PC-9 (cell line): ENCODE measurements at places on chromosomes 13 and 19.

DNA sequence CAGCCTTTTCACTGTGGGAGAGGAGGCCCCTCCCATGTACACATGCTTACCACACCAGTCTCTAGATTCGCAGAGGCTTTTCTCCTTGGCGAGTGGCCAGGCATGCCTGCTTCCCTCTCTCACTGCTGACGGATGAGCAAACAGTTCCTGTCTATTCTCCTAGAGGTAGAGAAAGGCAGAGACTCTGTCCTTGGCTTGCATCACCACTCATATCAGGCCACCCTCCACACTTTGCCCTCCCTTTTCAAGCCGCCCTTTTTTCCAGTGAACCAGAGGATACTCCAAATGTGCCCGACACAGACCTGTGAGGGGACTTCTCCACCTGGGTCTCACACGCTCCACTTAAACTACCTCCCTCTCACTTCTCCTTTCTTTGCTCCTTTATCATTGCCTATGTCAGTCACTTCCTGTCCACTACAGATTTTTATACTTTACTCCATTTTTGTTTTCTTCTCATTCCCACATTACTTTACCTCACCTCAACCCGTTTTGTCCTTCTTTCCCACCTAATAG, 284.6 kb downstream of the DNAJC15 start:
- H3K4me3 ChIP-seq: no peak overlapping the region
- H3K36me3 ChIP-seq: no peaks in the 10 kb centered on the region
- no peak overlapping the region for H3K27ac ChIP-seq
- DNase-seq: no peak

DNA sequence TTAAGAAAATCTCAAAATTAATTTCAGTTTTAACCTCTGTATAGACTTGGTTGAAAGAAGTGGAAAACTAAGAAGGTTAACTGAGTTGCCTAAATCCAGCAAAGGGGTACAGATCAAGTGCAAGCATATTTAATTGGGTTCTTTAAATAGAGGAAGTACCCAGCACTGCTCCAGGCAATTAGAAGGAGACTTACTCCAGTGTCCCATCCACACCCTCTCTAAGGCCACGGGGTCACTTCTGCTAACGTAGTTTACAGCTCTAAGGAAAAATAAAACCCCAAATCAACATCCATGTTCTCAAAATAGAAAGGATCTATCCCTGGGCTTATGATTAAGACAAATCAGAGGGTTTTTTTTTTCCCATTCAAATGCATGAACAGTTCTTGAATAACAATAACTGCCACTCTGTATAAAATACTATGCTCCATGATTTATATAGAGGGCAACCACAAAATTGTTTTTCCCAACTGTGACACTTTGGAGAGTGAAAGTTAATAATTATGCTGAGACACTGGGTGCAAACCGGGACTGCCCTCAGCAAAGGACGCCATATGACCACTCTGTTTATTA, 4.6 kb downstream of the FRY start:
- H3K36me3 ChIP-seq: no peaks in the 10 kb centered on the region
- H3K27ac ChIP-seq: no peak overlapping the region
- H3K4me3 ChIP-seq: no peak overlapping the region
- H3K27me3 ChIP-seq: no peaks in the 10 kb centered on the region

DNA sequence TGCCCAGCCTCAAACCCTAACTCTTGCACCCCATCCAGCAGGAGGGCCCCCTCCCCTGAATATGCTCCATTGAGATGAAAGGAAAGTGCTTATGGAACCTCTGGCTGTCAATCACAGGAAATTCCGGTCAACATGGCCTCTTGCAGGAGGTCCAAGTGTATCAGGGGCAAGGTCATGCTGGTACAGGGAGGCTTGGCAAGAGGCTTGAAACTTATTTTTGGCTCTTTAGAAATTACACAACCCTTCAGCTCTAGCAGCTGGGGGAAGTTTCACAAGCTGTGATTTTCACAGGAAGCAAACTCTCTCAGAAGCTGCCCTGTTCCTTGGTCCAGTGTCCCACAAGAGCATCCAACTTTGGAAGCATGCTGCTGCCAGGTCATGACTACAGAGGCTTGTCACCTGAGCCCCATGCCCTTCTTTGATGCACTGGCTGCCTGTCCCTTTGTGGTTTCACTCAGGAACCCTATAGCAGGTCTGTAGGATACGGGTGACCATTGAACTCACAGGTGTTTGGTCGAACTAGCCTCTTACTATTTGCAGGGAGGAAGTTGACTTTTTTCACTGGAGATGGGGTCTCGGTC, 8.4 kb downstream of the ASF1B start:
- H3K4me1 ChIP-seq: no peaks in the 10 kb centered on the region
- no peak overlapping the region for H3K4me3 ChIP-seq
- H3K36me3 ChIP-seq: no peaks in the 10 kb centered on the region
- no peak overlapping the region for H3K27ac ChIP-seq

DNA sequence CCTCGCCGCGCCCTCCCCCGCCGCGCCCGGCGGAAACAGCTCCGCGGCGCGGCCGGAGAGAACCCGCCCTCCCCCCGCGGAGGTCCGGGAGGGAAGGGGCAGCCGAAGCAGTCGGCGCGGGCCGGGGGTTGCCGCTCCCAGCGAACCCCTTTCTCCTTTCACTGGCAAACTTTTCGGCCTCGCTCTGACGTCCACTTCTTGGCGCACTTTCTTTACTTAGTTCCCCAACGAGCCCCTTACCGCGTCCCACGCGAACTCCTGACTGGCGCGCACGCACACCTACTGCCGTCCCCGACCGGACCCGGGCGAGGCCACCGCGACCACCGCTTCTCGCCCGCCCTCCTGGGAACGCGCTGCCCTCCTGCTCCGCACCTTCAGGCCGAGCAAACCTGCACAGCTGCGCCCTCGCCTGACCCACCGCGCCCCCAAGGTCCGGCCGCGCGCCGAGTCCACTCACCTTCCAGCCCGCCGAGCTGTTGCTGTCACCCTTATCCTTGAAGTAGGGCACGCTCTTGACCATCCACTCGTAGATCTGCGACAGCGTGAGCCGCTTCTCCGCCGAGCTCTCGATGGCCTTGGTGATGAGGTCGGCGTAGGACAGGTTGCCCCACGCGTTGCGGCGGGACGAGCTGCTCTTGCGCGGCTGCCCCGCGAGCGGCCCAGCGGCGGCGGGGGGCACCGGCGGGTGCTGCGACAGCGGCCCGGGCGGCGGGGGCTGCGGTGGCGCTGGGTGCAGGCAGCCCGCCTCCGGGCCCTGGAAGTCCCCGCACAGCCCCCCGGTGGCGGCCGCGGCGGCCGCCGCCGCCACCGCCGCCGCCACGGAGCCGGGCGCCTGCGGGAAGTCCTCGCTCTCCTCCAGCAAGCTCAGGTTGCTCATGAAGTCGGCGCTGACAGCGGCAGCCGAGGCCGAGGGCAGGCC, 1.1 kb downstream of the FOXO1 start:
- peak overlapping the region; percentile 84 for H3K4me3 ChIP-seq
- no peaks in the 10 kb centered on the region for H3K27me3 ChIP-seq
- DNase-seq: no peak
- no peaks in the 10 kb centered on the region for H3K36me3 ChIP-seq
- H3K27ac ChIP-seq: peak overlapping the region; percentile 48; the same call in 1 of the 2 replicates

- H3K36me3 ChIP-seq: no peaks in the 10 kb centered on the region
- H3K27me3 ChIP-seq: peaks cover 70% of the 10 kb centered on the region
- H3K4me3 ChIP-seq: no peak overlapping the region
- no peak overlapping the region for H3K27ac ChIP-seq
- no peaks in the 10 kb centered on the region for H3K4me1 ChIP-seq
- DNase-seq: no peak
Observed at GRCh38 chr13:29446016-29446415, 149.5 kb downstream of the SLC7A1 start.

DNA sequence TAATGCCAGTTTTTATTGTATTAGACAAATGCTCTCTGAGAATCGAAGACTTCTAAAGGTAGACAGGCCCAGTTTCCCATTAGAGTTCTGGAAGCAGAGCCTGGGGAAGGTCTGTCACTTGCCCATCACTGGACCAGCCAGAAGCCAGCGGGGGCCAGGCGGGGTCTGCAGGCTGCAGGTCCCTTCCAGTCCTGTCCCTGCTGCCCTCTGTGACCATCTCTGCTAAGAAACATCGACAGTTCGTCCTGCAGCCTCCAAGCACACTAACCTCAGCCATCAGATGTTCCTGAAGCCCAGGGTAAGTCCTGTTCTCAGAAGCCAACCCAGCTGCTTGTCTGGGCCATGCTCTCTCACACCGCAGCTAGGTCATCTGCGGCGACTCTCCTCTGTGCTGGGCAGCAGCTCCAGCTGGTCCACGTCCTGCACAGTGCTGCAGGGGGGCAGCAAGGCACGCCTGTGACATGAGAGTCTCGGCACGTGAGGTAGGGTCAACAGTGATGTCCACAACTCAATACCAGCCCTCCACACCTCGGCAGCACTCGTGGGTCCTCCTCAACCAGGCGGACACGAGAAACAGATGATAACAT, 2.9 kb upstream of the ADPRHL1 start:
- no peak overlapping the region for H3K27ac ChIP-seq
- H3K36me3 ChIP-seq: peaks cover 9% of the 10 kb centered on the region; the same call in 1 of the 2 replicates
- H3K4me1 ChIP-seq: no peaks in the 10 kb centered on the region

DNA sequence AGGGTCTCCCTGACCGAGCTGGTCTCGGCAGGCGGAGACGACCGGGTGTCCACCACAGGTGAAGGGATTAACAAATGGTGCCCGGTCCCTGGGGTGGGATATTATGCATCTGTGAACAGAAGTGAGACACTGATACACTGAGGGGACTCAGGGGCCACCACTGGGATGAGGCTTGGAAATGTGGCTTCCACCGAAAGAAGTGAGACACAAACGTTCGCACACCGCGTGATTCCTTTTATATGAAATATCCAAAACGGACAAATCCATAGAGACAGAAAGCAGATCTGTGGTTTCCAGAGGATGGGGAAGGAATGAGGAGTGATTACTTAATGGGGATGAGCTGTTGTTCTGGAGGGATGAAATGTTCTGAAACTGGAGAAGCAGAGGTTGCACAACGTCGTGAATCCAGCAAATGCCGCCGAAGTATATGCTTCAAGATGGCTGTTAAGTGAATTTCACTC, 47.5 kb downstream of the C13orf46 start:
- no peak overlapping the region for H3K27ac ChIP-seq
- peaks cover 32% of the 10 kb centered on the region for H3K27me3 ChIP-seq
- peaks cover 12% of the 10 kb centered on the region for H3K4me1 ChIP-seq
- H3K4me3 ChIP-seq: no peak overlapping the region
- no peaks in the 10 kb centered on the region for H3K36me3 ChIP-seq

GRCh38 chr19:11278670-11279069, 16.3 kb upstream of the DOCK6 start:
- no peak overlapping the region for H3K27ac ChIP-seq
- H3K36me3 ChIP-seq: no peaks in the 10 kb centered on the region
- no peak overlapping the region for H3K4me3 ChIP-seq

DNA sequence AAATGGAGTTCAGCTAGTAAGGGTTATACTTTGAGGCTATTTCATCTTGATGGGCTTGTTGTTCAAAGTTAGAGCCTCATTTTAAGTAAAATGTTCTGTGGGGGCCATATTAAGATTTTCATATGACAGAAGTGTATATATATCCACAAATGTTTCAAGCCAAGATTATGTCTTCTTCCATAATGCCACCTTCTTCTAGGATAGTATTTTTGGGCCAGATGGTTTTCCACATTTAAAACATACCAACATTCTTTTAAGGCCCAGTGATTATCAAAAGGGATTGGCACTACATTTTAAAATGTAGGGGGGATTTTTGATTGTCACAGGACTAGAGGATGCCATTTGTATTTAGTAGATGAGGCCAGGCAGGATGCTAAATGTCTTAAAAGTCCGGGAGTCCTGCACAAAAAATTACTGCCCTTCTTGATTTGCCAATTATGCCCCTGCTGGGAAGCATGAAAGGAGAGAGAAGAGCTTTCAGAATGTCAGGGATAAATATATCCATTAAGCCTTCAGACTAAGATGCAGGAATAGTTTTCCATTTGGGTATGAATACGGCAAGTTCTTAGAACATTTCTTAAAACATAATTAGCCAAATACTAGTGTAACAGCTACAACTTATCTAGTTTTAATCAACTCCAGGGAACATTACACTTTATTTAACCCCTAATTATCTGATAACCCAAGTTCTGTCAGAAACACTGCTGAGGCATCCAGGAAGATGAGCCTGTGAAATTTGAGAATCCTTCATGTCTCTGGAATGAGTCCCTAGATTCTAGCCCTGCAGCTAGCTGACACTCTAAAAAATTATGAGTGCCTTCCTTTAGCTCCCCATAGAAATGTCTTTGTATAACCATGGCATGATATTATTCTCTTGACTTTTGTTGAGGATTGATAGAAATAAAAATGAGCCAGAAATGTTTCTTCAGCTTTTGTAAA, 34.0 kb downstream of the ITM2B start:
- no peaks in the 10 kb centered on the region for H3K4me1 ChIP-seq
- no peak for DNase-seq
- peaks cover 13% of the 10 kb centered on the region for H3K36me3 ChIP-seq

GRCh38 chr13:103726808-103727207, 660.6 kb upstream of the SLC10A2 start:
- H3K36me3 ChIP-seq: no peaks in the 10 kb centered on the region
- H3K27ac ChIP-seq: no peak overlapping the region
- DNase-seq: no peak
- no peaks in the 10 kb centered on the region for H3K27me3 ChIP-seq
- no peaks in the 10 kb centered on the region for H3K4me1 ChIP-seq

DNA sequence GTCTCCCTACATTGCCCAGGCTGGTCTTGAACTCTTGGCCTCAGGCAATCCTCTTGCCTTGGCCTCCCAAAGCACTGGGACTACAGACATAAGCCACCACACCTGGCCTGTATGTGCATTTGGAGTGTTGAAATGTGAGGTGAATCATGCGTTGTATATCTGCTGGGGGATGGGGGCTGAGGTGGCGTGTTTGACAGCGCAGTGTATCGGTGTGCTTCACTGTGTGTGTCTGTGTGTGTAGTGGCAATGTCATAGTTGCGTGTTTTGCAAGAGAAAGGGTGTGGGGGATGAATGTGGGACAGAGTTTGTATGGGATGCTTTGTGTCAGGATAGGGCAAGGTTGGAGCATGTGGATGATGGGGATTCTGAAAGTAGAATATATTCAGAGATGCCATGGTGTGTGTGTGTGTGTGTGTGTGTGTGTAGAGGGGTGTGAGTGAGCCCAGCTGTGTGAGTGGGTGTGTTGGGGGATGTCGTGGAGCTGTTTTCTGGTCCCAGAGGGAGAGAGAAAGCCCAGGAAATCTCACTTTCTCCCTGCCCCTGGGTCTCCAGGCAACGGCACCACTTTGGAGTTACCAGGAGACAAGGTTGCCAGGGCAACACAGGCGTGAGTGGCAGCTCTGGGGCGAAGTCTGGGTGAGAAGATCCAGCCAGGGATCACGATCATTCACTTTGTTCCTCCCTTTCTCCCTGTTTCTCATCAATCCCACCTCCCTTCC, 1.1 kb upstream of the SWSAP1 start:
- peaks cover 31% of the 10 kb centered on the region for H3K4me1 ChIP-seq
- H3K27ac ChIP-seq: no peak overlapping the region
- H3K4me3 ChIP-seq: no peak overlapping the region
- no peaks in the 10 kb centered on the region for H3K36me3 ChIP-seq

DNA sequence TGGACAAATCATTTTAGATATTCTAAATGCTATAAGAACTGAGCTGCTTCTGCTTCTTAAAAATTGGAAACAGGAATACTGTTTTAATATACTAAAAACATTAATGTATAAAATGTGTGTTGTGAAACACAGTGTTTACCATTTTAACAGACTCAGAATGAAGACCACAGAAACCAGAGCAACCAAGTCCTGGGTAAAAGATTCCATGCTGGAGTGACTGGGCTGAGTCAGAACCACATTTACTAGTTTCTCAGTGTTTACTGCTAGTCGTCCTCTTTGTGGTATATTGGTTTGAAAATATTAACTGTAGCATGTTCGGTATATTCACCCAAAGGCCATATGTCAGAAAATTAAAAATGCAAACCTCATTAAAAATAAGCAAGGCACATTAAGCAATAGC, 31.9 kb downstream of the ANKRD10 start:
- no peaks in the 10 kb centered on the region for H3K36me3 ChIP-seq
- no peak overlapping the region for H3K27ac ChIP-seq
- no peak for DNase-seq
